ENCODE measurements at places on chromosomes 11 and 22. TPM values are rescaled to one million over a fixed set of nuclear protein-coding genes. Genes with fewer than 3 reads are reported as not detected.
A peak's percentile ranks its signal among the peaks of the same experiment; 100 is the strongest.

DNA sequence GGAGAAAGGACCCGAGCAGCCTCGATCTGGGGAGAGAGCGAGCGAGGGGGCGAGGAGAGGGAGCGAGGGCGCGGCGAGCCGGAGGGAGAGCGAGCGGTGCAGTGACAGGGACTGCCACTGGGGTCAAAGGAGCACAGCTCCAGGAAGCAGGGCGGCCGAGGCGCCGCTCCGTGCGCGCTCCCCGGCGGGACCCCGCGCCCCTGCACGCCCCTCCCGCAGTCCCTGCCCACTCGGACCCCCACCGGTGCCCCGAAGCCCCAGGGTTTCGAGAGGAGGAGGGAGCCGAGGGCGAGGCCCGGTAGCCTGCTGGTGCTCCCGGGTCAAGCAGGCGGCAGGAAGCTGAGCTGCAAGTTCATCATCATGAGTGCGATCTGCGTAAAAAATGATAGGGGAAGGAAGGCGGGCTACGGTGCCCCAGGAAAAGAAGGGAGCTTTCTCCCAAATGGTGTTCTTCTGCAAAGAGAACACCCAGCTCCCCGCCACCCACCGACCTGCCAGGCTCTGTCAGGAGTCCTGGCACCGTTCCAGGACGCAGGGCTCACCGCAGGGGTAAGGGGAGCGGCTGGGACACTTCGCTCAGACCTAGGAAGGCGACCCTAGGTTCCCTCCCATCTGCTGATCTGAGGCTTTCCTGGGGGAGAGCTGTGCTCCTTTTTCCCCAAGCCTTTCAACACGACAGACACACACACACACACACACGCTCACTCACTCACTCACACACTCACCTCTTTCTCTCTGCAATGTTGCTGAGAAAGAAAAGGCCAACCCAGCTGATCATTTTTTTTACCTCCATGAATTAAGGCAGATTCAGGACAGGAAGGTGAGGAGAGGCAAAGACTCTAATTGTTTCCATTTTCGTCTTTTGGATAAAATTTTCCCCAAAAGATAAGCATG lies at the start of gene MPPED2:
Gene MPPED2 (minus strand): TSS at position 103 of the 894 bp plus-strand sequence. CDS start 5,980 bp downstream, outside the sequence.
- DNase-seq: no peak

DNA sequence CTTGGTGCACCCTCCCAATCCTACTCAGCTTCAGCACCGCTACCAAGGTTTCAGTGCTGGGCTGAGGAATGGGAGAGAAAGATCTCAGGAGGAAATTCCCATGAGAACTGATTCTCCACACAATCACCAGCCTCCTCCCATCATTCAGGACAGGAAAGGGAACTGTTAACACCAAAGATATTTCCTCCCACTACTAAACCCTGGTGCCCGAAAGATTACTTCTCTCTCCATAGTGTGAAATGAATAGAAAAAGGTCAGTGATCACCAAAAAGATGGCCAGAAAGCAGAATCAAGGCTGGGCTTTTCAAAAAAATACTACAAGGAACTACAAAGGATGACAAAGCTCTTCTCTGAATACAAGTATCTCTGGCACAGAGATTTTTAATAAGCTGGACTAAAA lies 26.1 kb downstream of the TCIRG1 start:
- DNase-seq: no peak

GRCh38 chr11:112526699-112527416 lies 266.2 kb upstream of the PLET1 start:
- DNase-seq: no peak

The GLB1L2 gene
- not detected for total RNA-seq

DNA sequence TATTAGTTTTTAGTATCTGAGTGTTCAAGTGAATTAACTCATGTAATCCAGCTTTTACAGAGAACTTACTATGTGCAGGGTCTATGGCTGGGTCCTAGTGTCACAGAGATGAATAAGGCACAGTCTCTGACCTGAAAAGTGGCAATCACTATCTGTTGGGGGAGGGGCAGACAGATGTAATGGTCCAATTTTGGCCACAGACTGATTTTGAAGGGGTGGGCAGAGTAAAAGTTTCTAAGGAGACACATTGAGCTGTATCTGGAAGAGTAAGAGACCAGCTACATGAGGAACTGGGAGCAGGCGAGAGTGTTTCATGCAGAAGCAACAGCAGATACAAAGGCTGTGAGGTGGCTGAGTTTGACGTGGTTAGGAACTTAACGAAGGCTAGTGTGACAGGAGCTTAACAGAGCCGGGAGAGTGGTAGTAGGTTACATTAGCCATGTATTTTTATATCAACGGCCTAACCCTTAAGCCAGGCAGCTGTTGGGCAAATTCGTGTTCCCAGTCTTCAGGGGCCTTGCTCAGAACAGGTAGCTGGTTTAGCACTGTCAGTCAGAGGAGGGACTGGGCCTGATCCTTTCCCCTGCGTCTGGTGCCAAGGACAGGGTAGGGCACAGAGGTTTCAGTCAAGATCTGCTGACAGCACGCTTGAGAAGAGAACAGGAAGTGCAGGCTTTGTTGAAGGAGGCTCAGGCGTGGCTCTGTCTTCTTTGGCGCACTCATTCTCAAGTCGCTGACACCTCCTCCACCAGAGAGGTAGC lies 1.4 kb upstream of the STIM1 start:
- DNase-seq: peak; percentile 85

- DNase-seq: no peak
Observed at GRCh38 chr11:93192163-93192562, 5.6 kb downstream of the SLC36A4 start.
